ENCODE measurements at places on chromosomes 16 and 17. TPM values are rescaled to one million over a fixed set of nuclear protein-coding genes. Genes with fewer than 3 reads are reported as not detected.

Gene CHP2
- total RNA-seq, result not detected

Gene GRIN2C
- 2.1 TPM for total RNA-seq

Gene BCAR1
- total RNA-seq, result 19.3 TPM

Gene GH1
- total RNA-seq, result not detected

Gene CACNB1
- total RNA-seq, result 146 TPM

Gene RNF135
- total RNA-seq, result 5.2 TPM

Gene KCNJ18
- not detected for total RNA-seq

Gene PEX12
- total RNA-seq, result 4.7 TPM

Gene DNAH3
- 1.0 TPM for total RNA-seq

Gene ITGAX
- 1.0 TPM for total RNA-seq

Gene KRT27
- not detected for total RNA-seq

Gene C17orf78
- not detected for total RNA-seq

Gene STAT5A
- 18.3 TPM for total RNA-seq
